ENCODE measurements at places on chromosomes 5 and 9.

DNA sequence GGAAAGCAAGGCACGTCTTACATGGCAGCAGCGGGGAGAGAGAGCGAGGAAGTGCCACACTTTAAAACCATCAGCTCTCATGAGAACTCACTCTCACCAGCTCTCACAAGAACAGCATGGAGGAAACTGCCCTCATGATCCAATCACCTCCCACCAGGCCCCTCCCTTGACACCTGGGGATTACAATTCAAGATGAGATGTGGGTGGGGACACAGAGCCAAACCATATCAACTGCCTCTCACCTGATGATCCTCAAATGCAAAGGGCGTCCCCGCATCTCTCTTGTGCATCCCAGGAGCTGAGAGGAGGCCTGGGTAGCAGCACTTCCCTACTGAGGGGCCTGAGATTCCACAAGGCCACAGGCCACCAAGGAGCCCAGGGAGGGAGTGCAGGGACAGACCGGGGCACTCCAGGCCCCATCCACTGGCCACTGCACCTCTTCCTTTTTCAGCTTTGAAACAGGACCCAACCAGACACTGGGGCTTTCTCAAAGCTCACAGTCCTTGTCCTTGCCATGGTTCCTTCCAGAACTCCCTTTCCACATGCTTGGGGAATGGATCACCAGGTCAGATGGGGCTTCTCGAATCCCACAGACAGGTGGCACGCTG lies 54.5 kb upstream of the IL17B start:
- peak; percentile 64 for DNase-seq

GRCh38 chr5:9951865-9952516 lies 297.7 kb downstream of the ATPSCKMT start:
- no peak for DNase-seq

DNA sequence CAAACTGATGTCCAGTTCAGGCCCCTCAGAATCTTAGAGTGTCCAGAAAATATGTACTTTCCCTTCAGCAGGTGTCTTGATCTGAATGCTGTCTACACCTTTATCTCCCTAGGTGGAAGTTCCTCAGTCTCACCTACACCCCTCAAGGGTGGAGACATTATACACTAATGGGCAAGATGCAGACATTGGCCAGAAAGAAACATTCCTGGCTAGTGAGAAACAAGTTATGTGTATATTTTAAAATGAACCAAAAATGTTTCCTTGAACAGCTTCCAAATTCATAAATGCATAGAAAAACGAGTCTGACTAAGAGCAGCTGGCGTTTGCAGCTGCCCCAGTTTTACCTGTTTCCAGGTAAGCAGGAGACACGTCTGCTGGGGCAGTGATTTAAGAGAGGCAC lies 140.5 kb upstream of the IRX4 start:
- no peak for DNase-seq

GRCh38 chr9:26054600-26055520 lies 376.6 kb upstream of the TUSC1 start:
- no peak for DNase-seq

DNA sequence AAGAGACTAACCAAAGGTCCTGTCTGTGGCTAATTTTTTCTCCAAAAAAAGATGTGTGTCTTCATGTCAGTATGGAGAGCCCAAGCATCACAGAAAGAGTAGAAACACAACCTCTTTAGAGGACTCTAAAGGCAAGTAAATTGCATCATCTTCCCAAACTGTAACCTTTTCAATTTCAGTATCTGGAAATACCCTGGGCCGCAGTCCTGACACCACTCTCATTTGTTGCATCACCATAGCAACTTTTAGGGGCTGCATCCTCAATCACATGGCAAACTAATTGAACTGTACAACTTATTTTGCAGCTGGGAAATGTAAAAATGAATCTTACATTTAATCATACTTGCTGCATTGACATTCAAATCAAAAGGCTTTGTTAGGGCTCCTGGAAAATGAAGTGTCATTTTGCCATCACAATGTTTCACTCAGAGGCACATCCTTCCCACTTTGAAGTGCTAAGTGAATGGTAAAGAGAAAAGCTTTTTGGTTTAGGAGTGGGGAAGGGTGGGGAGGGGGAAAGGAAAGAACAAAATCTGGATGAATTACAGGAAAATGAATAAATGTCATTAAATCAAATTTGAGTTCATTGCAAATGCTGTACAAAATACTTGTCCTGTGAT lies 60.6 kb upstream of the GRIA1 start:
- no peak for DNase-seq

DNA sequence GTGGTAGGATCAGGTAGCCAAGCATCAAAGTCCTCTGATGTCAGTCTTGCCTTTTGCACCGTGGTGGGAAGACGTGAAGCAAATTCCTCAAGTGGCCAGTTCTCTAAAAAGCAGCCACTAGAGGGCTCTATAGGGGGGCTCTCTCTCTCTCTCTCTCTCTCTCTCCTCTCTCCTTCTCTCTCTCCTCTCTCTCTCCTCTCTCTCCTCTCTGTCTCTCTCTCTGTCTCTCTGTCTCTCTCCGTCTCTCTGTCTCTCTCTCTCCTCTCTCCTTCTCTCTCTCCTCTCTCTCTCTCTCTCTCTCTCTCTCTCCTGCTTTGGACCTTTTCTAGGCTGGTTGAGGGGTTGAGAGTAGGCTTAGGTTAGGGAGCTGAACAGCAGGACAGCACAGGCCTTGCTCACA lies 13.9 kb upstream of the OSMR start:
- DNase-seq: no peak

- no peak for DNase-seq
These were observed 22.0 kb downstream of the CDC42SE2 start for GRCh38 chr5:131285703-131286399.

DNA sequence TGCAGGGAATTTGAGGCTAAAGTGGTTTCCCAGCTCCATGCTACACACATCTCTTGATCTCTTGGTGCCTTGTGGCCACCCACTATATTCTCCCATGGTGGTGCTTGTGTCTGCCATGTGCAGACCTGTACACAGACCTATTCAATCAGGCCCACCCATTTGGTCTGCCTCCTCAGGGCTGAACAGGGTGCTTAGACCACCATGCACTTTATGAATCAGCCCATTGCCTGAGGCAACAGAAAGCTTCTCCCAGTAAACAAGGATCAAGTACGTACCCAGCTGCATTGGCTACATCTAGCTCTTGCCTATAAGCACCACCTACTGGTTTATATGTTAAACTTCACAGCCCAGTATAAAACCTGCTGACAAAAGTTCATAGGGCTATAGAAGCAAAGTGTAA lies 664.3 kb upstream of the EDIL3 start:
- DNase-seq: no peak

DNA sequence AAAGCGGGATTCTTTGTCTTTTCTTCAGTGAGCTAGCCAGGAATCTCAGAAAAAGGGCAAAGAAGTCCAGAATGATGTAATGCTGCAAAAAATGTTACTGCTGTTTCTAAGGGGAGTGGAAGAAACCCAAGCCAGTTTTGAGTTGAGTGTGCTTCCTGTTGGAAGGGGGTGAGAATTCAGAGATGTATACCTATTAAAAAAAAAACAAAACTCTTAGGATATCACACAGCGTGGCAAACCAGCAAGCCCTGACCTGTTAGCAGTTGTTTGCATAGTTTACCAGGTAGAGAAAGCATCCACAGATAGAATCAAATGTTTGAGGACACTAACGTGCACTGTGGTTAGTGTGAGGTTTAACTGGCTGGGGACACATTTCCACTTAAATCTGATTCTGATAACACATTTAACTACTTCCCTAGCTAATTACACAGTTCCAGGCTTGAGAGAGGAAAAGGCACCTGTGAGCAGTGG lies 11.4 kb downstream of the BASP1 start:
- no peak for DNase-seq

DNA sequence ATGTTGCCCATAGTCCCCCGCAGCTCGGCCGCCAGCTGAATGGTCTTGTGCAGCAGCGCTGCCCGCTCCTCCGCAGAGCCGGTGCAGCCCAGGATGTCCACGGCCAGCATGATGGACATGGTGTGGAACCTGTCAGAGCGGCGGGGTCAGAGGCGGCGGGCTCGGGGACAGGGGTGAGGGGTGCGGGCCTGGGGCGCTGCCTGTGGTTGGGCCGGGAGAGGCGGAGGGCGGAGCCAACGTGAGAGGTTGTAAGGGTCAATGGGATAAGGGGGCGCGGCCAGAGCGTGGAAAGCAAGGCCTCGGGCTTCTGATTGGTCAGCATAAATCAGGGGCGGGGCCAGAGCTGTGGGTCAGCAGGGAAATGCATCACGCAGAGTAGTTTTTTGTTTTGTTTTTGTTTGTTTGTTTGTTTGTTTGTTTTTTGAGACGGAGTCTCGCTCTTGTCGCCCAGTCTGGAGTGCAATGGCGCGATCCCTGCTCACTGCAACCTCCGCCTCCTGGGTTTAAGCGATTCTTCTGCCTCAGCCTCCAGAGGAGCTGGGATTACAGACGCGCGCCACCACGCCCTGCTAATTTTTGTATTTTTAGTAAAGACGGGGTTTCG lies 6.8 kb upstream of the TOR2A start:
- DNase-seq: peak; percentile 86

- DNase-seq: no peak
These were observed 38.2 kb upstream of the SEMA4D start for GRCh38 chr9:89536145-89536574.

DNA sequence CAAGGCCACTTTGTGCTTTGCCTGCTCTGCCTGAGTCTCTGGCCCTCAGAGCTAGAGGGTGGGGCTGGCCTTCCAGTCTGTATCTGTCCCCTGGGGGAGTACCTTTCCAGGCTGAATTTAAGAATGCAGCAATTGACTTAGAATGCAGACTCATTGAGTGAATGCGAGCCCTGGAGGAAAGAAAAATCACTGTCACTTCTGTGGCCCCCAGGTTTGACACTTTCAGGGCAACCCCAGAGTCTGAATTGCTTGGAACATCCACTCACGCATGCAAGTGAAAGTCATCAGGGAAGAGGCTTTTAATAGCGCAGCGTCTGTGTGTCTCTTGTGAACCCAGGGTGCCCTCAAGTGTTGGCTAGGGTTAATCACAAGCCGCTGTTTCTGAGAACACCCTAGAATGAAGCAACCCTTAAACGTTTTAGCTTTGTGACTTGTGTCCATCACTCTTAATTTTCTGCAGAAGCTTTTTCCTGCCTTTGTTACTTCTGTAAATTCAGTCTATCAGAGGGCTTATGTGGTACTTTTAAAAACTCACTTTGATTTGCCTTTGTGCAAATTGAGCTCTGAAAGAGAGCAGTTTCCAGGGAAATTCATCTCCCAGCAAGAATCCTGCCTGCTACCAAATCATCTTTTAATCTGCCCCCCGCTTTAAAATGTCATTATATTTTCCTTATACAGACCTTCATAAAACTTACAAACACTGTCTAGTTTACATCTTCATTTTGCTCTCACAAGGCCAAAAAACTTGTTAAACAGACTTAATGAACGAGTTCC lies 146.8 kb upstream of the IQGAP2 start:
- DNase-seq: peak; percentile 27

DNA sequence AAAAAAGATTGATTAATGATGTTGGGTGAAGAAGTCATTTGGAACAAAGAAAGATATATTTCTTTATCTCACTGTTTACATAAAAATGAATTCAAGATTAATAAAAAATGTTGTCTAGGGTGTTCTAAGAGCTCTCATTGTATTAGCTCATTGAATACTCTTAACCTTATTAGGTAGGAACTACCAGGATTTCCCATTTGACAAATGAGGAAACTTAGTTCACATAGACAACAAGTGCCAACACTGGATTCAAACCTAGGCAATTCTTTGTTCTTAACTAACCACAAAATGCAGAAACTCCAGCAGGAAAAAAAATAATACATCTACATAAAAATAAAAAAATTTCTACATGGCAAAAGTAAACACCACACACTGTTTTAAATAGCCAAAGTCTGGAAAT lies 175.8 kb downstream of the RAPGEF6 start:
- no peak for DNase-seq

- DNase-seq: no peak
These were observed 311.5 kb upstream of the DAP start for GRCh38 chr5:11072568-11072967.

DNA sequence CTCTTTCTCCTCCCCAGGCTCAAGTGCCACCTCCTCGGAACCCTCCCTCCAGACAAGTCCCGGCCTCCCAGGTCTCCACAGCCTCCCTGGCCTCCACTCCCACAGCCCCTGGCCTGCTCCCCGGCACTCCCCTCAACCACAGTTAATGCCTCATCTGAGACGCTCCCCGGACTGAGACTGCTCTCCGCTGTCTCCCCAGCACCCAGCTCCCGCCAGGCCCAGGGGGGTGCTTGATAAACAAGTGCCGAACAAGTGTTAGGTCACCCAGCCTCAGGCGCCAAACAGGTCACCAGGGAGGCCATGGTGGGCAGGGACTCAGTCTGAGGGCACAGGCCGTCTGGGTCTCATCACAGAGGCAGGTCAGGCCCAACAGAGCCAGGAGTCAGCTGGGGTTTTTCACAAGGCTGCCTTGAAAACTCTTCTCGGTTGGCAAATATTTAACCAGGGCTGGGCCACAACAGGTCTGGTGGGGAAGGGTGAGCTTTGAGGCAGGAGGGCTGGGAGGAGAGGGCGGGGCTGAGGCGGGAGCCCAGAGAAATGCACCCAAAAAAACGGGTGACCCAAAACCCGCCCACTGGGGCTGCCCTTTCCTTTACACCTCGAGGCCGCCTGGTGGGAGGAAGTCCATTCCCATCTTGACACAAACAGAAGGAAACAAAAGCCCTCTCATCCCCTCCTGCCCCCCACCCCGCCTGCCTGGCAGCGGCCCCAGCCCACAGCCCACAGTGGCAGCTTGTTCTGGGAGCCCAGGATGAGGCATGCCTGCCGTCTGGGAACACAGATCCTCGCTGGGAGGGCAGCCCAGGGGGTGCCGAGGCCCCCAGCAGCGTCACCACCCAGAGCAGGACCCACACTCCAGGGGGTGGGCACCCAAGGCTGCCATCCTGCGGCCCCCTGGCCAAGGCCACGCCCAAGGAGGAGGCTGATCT lies 66.6 kb upstream of the STXBP1 start:
- peak; percentile 74 for DNase-seq

GRCh38 chr9:78563269-78563668 lies 266.3 kb downstream of the PSAT1 start:
- DNase-seq: no peak

DNA sequence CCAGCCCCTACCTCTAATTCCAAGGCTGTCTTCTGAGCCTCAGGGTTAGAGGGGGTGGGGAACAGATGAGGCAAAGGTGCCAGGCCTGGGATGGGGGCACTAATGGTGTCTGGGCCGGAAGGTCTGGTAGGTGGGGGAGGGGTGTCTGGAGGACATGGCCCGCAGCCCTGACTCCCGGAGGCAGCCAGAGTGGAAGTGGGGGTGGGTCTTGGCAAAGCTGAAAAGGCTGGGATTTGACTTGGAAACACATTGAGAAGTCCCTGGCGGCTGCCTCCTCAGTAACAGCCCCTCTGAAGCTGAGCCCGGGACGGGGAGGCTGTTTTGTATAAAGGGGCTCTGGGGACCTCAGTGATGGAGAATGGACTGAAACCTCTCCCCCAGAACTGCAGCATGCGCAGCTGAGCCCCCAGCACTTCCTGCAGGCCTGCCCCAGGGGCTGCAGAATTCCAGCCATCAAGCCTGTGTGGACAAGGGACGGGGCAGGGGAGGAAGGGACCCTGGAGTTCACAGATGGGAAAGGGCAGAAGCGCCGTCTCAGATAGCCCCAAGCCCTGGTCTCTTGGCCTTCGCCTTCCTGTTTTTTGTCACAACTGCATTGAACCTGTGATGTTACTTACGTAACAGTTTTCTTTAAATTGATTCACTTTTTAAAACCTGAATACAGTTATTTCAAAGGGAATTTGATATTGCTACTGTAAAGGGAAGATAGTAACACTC lies 49.3 kb upstream of the SYNPO start:
- peak; percentile 78 for DNase-seq
